Activated CD8-positive, alpha-beta T cell treated with anti-CD3 and anti-CD28 coated beads for 36 hours (primary cell): ENCODE measurements at places on chromosomes 2 and 18.
A peak's percentile ranks its signal among the peaks of the same experiment; 100 is the strongest.

- no peak for DNase-seq
These were observed 53.8 kb downstream of the SKA1 start for GRCh38 chr18:50428531-50429206.

DNA sequence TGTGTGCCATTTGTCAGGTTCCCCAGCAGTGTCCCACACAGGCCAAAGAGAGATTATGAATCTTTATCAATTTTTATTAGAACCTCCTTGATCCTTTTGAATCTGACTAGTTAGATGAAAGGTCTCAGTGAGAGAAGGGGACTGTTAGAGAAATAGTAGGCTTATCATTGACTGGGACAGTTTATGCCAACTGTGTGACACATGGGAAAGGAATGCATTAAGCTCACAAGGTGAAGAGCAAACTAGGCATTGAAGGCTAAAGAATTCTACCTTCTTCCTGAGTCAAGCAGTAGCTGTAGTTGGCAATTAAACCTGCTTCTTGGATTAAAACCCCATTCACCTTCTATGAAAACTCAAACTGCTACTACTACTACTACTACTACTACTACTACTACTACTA is 389.6 kb upstream of the CDH19 start:
- DNase-seq, result no peak

DNA sequence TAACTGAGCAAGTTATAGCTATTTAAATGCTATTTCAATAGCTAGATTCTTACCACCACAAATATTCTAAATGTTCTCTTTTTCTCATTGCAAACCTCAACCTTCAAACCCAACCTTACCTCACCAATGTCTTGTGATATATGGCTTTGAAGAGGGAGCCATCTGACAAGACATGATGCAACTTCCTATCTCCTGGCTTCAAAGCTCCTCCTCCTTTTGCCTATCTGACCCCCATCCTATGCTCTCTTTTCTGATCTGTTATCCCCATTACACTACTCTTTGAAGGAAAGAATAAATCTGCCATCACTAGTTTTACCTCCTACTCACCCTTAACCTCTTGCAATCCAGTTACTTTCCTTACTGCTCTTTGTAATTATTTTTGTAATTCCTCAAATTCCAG is 235.6 kb upstream of the ZSWIM2 start:
- no peak for DNase-seq

- peak; percentile 98 for DNase-seq
These were observed 16.9 kb downstream of the LCT start for GRCh38 chr2:135820003-135820618.

DNA sequence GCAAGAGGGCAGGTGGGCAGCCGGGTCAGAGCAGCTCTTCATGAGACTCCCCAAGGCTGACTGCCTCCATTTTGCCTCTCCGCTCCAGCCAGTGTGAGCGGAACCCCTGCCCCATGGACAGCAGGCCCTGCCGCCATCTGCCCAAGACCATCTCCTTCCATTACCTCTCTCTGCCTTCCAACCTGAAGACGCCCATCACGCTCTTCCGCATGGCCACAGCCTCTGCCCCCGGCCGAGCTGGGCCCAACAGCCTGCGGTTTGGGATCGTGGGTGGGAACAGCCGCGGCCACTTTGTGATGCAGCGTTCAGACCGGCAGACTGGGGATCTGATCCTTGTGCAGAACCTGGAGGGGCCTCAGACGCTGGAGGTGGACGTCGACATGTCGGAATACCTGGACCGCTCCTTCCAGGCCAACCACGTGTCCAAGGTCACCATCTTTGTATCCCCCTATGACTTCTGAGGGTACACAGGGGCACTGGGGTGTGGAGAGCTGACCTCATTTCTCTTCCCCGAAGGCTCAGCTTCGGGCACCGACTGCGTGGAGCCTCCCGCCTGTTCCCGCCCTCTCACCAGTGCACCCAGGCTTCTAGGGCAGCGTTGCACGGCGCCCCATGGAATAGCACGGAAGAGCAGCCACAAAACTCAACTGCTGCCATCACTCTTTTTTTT is 49.0 kb downstream of the FBLN7 start:
- DNase-seq, result no peak

DNA sequence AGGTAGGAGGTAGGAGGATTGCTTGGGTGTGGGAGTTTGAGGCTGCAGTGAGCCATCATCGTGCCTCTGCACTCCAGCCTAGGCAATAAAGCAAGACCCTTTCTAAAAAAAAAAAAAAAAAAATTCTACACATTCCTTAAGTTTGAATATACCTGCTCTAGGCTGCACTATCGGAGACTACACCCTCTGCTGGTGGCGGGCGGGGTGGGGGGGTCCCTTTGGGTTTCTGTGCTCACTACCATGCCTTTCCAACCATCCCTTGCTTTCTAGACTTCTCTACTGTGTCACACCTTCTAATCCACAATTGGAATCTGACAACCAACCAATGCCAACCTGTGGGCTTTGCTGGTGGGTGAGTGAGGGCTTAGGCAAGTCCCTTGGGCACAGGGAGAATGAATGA is 34.7 kb upstream of the FAM136A start:
- no peak for DNase-seq

GRCh38 chr2:174328961-174329715 is 5.6 kb upstream of the SP9 start:
- no peak for DNase-seq

DNA sequence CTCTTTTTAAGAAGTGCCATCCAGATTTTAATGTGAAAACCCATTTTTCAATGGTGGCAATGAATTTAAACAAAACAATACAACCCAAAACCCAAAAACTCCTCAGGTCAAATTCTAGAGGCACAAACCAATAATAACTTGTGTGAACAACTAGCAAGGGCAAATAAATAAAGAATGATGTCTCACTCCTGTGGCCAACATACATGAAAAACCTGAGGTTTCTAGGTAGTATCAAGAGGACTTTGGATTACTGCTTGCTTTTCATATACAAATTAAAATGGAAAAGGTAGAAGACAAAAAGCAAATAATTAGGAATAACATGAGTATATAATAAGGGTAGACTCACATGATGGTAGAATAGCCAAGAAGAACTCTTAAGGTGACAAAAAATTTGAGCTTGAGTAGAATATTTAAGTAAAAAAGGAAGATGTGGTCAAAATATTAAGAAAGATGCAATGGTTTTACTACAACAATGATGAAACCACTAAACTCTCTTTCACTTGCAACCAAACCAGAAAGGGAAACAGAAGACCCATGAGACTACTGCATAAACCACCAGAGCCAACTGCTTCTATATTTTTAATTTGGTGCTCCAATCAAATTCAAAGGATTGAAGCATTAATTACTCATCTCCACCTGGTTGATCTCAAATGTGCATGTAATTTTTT is 53.5 kb downstream of the DARS1 start:
- DNase-seq, result no peak

DNA sequence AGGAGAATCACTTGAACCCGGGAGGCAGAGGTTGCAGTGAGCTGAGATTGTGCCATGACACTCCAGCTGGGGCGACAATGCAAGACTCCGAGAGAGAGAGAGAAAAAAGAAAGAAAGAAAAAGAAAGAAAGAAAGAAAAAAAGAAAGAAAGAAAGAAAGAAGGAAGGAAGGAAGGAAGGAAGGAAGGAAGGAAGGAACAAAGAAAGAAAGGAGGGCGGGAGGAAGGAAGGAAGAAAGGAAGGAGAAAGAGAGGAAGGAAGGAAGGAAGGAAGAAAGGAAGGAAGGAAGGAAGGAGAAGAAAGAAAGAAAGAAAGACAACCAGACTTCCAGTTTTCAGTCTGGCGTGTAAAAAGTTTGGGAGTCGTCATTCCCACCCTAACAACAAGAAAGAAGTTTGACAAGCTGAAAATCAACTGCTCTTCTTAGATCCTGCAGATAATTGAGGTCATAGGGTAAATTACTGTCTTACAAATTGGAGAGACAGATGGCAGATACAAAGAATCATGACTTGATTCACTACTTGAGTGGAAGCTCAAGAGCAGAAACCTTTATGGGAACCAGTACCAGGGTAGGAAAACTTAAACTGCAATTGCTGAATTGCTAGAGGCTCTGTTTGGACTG is 15.1 kb upstream of the CYP27C1 start:
- DNase-seq, result no peak

GRCh38 chr2:239401881-239402233 is 1.0 kb upstream of the HDAC4 start:
- DNase-seq, result peak; percentile 76

- no peak for DNase-seq
These were observed 44.3 kb upstream of the TGIF1 start for GRCh38 chr18:3405713-3406112.

DNA sequence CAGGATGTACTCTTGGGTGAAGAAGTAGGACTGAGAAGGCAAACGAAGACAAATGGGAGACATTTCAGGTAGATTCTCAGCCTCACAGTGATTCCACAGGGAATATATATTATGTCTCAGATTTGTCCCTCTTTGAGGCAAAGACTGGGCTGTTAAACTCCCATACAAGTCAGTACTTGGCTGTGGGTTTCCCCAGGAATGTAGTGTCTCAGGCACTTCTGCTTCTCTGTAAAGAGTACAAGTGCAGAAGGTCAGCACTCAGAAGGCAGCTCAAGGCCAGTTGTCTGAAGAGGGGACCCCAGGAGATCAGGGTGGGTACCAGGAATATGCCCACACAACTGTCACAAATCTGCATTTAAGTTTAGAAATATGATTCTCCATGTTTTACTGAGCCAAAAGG is 39.9 kb upstream of the COBLL1 start:
- no peak for DNase-seq

DNA sequence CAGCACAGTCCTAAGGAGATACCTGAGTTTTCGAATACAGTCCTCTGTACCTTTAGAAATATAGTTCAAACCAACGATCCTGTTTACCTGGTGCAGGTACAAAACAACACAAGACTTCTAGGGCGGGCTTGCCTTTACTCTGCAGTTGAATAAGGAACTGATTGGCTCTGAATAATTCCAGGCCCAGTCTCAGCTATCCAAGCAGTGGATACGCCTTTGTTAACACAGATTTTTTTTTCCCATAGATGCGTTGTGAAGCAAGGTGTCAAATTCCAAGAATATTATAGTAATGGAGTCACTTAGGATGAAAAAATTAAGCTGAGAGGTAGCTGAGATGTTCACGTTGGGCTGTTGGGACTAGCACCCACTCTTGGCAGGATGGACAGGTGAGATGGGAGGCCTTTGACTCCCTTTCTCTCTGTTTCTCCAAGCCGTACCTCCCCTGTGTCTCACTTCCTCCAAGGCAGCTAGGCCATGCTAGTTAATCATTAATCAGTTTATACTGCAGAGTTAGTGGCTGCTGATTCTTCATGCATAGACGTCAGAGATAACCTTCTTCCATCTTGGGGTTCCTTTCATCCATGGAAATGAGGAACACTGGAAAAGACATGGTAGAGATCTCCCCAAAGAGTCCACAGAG is 380.8 kb upstream of the ACVR2A start:
- no peak for DNase-seq

GRCh38 chr2:230644356-230644935 is 68.2 kb upstream of the CAB39 start:
- peak; percentile 45 for DNase-seq

DNA sequence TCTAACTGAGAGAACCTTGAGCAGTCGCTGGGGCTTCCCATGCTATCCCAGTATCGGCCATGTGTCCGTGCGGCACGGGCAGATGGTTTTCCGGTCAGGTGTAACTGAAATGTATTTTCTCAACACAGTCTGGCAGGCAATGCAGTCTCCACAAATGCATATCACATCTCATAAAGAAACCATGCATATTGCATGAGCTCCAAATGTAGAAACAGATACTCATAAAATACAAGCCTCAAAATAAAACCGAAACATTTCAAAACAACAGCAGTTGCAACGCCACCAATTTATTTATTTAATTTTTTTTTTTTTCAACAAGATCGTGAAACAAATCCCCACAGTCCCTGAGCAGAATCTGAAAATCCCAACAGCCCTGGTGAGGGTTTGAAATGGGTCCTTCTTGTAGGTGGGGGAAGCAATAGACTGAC is 299.4 kb downstream of the LPIN1 start:
- DNase-seq, result no peak

DNA sequence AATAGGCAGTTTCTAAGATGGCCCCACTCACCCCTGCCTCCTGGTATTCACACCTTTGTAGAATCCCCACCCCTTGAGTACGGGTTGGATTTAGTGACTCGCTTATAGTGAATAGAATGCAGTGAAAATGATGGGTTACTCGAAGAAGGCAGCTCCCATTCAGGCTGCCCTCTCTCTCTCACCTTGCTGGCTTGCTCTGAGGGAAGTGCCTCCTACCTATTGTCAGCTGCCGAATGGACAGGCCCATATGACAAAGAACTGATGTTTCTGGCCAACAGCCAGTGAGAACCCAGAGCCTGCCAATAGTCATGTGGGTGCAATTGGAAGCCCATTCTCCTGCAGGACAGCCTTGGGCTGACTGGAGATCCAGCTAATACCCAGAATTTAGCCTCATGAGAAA is 22.1 kb upstream of the RNF103 start:
- DNase-seq, result no peak

DNA sequence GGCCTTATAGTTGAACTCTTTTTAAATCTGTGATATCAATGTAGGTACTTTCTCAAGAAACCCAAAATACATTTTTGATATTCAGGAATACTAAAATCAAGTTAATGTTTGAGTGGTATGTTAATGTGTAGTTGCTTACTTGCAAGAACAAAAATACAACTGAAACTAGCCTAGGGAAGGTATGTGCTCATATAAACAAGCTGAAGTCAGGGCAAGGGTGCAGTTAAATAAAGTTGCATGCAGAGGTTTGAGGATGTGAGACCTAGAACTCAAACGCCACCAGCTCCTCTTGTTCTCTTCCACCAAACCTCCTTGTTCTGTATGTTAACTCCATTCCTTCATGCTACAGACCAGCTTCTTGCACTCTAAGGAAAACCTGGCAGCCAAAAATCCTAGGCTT is 388.3 kb upstream of the SMIM21 start:
- no peak for DNase-seq

DNA sequence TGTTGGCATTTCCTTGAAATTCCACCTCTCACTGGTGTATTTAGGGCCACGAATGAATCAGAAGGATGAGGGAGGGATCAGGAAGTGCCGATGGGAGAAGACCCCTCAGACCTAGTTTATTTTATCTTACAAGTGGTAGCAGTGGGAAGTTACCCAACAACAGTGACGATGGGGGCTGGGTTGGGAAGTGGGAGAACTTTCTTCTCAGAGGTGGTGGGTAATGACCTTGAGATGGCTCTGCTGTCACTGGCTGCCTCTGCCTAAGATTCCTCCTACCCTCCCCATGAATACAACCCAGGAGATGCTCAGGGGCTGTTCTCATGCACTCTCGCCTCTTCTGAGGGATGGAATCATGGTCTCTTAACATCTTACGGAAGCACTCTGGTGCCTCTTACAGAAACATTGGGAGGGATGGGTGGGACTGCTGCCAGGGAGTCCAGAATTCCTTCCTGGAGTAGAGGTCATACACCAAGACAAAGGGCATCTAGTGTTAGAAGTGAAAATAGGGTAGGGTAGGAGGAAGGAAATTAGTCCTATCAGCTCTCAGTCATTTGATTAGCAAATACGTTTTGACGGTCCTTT is 58.5 kb upstream of the TXNDC2 start:
- no peak for DNase-seq

- DNase-seq, result no peak
These were observed 10.7 kb downstream of the PRKAG3 start for GRCh38 chr2:218820746-218821369.
